Immature natural killer cell (primary cell): ENCODE measurements at places on chromosomes 7 and 10. TPM values are rescaled to one million over a fixed set of nuclear protein-coding genes. Genes with fewer than 3 reads are reported as not detected.

- DNase-seq: no peak
Measured at GRCh38 chr7:2411815-2412586, 8.6 kb downstream of the CHST12 start.

GRCh38 chr10:101227429-101228152 is 1.7 kb downstream of the LBX1 start:
- DNase-seq: no peak

DNA sequence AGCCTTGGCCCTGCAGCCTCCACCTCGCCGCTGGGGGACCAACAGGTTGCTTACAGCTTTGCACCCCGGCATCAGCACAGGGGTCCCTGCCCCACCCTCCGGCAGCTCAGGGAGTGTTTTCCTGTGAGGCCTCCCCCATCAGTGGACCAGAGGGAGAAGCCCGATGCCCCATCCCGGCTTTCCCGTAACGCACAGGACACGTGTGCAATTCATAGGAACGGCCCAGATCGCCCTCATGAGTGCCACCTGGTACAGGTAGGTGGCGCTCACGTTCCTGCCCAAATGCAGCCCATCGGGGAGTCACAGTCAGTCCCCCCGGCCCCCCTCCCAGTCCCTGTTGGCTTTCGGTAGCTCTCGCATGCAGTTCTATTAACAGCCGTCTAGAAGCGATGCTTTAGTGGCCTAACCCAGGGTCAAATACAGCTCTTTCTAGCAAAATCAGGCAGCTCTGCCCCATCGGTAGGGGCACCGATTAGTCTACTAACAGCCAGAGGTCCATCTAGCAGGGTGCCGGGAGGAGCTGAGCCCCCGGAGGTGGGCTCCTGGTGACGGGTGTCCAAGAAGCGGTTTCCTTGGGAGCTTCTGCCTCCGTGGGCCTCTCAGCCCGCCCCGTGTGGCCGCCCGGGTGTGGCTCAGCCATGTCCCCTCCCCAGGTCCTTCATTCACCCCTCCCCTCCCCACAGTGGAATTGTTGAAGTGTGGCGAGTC is 48.4 kb upstream of the GTF2IRD1 start:
- no peak for DNase-seq

GRCh38 chr7:106848851-106849442 is 16.1 kb upstream of the PIK3CG start:
- DNase-seq: no peak

TMEM106B gene
- polyA plus RNA-seq: 30.4 TPM

EVX1 gene
- polyA plus RNA-seq: not detected

DNA sequence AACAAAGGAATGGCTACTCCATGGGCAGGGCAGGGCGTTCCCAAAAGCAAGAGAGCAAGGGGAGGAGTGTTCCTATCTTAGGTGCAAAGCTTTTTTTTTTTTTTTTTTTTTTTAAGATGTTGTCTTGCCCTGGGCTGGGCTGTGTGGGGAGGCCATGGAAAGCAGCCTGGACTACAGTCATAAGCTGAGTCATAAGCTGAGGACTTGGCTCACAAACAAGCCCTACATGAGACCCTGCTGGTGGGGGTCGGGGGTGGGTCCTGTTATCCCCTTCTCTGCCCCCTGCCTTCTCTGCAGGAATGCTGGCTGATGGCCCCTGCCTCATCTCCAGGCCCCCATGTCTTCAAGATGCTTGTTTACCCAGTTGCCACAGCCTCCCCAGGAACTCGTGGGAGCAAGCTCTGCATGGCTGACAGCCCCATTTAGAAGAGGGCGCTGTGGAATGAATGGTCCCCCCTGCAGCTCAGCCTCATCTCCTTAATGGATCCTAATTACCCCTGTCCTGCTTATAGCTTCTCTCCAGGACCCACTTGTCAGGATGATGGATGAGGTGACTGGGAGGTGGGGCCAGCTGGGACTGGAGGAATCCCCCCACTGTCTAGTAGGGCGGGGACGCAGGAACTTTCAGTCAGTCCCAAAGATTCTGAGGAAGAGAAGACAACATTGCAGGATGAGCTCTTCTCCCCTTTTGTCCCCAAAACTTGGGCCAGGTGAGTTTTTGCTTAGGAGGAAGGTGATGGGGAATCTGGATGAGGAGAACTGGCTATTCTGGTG is 340.8 kb upstream of the PODXL start:
- no peak for DNase-seq

DNA sequence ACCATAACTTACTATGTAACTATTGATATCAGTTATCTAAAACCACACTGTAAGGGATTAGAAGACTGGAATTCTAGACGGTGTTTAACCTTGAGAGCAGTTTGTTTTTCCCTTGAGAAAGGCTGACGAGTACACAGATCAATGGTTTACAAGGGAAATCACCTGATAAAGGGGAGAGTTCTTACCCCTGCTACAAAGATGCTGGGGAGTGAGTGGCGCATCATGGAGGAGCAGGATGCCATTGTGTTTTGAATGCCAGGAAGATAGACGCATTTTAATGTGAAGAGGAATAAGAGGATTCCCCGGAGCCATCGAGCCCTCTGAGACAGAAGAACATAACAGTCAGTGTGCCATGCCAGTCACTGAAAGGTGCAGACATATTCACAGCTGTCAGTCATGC is 145.2 kb downstream of the PKD1L1 start:
- no peak for DNase-seq

EPDR1 gene
- polyA plus RNA-seq: 5.2 TPM

- no peak for DNase-seq
Measured at GRCh38 chr7:159098811-159099655, 45.6 kb downstream of the VIPR2 start.

- DNase-seq: no peak
Measured at GRCh38 chr10:71290806-71291527, 28.1 kb upstream of the SLC29A3 start.

GRCh38 chr7:48426966-48427555 is 255.8 kb downstream of the ABCA13 start:
- DNase-seq: no peak

BHLHA15 gene
- polyA plus RNA-seq: not detected

DNA sequence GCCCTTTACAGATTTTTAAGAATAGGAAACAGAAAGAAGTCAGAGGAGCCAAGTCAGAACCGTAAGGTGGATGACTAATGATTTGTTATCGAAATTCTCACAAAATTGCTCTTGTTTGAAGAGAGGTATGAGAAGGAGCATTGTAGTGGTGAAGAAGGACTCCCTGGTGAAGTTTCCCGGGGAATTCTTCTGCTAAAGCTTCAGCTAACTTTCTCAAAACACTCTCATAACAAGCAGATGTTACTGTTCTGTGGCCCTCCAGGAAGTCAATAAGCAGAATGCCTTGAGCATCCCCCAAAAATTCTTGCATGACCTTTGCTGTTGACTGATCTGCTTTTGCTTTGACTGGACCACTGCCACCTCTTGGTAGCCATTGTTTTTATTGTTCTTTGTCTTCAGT is 152.9 kb downstream of the HGF start:
- no peak for DNase-seq
